Fibroblast of the aortic adventitia (primary cell): ENCODE measurements at places on chromosomes 1 and 21. TPM values are rescaled to one million over a fixed set of nuclear protein-coding genes. Genes with fewer than 3 reads are reported as not detected.

Gene LYPLAL1
- 15.4 and 40.6 TPM in 2 replicates for total RNA-seq

Gene NPR1
- 1.5 and 24.0 TPM in 2 replicates for total RNA-seq

Gene DHCR24
- 118 and 123 TPM in 2 replicates for total RNA-seq

Gene UBE4B
- 55.0 and 59.9 TPM in 2 replicates for total RNA-seq

Gene FAM72B
- total RNA-seq, result 2.8 and 5.6 TPM in 2 replicates

Gene OLFML2B
- total RNA-seq, result 12.0 and 14.5 TPM in 2 replicates

DNA sequence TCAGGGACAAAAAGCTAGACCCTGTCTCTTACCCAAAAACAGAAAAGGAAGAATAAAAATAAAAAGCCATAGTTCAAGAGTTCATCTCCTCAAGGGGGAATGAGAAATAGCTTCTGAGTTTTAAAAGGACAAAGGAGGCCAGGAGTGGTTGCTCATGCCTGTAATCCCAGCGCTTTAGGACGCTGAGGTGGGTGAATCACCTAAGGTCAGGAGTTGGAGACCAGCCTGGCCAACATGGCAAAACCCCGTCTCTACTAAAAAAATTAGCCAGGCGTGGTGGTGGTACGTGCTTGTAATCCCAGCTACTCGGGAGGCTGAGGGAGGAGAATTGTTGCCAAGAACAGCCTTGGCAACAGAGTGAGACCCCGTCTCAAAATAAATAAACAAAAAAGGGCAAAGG lies 38.6 kb upstream of the CPLANE2 start:
- DNase-seq, result no peak

DNA sequence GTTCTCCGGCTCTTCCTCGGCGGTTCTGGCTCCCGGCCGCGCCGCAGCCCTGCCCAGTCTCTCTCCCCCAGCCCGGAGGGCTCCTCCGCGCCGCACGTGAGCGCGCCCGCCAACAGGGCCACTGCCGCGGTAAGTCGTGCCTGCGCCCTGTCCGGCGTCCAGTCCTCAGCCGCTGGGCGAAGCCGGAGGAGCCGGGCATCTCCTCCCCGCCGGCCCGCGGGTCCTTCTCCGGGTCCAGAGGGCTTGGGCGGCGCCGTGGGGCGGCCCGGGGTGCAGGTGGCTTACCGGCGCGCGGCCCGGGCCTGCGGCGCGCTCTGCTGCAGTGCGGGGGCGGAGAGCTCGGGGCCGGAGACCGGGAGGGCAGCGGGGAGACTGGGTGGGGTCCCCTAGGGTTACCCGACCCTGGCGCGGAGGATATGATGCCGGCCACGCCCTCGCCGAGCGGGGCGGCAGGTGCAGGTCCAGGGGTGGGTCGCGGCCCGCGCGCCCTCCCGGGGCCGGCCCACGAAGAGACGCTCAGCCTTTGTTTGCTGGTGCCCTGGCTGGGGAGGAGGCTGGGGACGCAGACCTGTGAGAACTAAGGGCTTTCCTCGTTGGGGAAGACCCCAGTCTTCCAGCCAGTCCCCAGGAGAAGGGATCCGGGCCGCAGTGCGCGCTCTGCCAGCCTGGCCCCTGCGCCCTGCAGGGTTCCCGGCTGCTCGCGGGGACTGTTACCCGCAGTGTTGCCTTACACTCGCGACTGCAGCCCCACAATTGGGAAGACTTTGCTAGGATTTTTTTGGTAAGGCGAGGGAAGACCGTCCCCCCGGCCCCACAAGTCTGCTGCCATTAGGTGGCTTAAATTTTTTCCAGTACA lies at the start of gene DOP1B:
DOP1B (plus strand) TSS at position 10 of the 856 bp plus-strand sequence. CDS start 7,910 bp downstream, outside the sequence.
- DNase-seq, result no peak

DNA sequence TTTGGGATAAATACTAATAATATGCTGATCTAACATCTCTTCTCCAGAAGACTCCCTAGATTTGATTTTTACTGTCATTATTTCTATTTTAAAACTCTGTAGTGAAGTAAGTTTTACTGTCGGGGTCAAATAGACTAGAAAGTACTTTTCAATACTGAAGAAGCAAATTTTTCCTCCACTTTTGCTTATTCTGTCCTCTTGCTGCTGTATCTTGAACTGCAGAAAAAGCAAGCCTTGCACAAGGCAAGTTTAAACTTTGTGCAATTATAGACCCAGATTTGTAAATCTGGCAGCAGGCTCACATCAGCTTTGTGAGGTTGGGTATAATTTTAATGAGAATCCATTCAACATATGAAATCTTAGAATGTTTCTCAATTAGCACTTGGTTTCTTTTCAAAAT lies 151.1 kb upstream of the ETS2 start:
- DNase-seq, result no peak

GRCh38 chr21:33640697-33641351 lies 717 bp downstream of the CRYZL1 start:
- DNase-seq, result peak; percentile 40

DNA sequence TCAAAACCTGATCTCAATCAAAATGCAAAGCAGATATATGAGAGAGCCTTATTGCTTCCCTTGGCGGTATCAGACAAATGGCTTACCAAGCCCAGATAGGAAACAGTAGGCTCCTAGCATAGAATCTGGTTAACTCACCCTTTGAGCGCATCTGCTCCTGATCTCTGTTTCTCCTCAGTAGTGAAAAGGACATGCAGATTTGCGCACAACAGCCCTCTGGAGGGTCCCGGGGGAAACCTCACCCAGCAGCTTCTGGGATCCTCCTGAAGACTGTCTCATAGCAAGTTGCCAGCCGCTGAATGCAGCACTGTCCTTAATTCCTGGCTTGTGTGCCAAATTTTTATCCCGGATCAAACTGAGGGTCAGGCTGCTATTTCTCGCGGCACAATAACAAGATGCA lies 192.2 kb downstream of the FASLG start:
- no peak for DNase-seq

DNA sequence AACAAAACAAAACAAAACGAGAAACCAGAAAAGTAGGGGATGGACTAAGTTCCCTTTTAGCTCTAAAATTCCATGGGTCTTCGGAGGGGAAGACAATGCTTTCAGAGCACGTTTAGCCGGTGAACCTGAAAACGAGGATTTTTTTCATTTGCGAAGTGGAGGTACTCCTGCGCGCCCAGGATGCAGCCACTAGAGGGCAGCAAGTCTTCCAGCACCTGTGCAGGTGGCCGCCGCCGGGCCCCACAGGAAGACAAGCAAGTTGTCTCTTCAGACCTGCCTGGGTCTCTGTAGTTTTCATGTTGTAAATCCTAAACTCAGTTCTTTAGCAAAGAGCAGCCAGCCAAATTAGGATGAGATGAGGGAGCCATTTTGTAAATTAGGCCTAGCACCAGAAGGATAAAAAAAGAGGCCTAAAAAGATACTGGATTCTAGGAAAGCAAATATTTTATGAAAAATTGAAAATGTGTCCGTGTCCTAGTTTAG lies 17.7 kb upstream of the SNX27 start:
- peak; percentile 38 for DNase-seq

DNA sequence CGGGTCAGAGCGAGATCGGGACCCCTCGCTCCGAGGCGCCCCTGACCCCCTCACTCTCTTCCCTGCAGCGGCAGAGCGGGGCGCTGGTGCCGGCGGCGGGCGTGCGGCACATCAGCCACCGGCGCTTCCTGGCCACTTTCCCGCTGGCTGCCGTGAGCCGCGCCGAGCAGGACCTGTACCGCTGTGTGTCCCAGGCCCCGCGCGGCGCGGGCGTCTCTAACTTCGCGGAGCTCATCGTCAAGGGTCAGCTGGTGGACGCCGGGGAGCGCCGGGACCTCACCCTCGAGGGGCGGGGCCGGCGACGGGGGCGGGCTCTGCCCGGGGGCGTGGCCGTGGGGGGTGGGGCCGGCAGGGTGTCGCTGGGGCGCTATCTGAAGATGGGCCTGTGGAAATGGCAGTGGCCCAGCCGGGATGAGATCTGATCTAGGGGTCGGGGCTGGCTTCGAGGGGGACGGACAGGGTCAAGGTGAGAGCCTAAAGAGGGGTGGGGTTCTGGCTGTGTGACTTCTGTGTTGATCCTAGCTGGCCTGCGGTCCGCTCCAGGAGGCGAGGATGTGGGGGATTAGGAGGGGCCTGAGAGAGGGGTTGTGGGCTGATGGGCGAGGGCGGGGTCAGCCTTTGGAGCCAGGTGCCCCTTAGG lies 23.6 kb downstream of the PTPRU start:
- DNase-seq, result peak; percentile 10

- DNase-seq, result no peak
Observed at GRCh38 chr1:157315544-157315943, 177.3 kb upstream of the ETV3 start.

DNA sequence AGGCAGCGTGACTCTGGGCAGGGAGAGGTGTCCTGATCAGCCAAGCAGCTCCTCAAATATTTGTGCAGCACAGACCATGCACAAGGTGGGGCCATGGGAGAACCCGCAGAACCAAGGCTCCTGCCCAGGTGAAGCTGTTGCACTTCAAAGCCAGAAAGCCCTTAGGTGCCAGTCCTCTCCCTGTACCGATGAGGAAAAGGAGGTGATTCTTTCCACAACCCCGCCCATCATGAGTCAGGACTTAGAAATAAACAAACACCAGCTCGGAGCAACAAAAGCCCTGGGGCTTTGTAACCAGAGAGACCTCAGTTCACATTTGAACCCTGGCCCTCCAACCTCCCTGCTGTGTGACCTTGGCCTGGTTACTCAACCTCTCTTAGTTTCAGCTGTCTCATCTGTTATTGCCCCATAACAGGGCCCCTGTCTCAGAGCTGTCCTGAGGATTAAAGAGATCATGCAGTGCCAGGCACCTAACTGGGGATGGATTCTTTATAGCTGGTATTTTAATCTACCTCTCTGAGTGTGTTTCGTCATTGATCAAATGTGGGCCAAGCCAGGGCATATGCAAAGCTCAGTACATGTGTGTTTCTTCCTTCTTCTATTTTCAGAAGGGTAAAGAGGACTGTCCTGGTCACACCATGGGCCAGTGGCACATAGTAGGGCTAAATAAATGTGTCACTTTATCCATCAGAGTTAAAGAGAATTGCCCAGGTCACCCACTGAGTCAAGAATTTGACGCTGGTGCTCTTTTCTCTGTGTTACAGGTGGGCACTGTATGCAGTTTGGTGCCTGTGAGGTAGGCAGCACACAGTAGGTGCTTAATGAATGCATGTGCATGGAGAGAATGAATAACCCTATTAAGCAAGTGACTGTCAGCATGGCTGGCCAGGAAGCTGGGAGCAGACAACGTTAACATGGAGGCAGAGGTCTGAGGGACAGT lies 1.4 kb downstream of the LDLRAD1 start:
- peak; percentile 15 for DNase-seq

DNA sequence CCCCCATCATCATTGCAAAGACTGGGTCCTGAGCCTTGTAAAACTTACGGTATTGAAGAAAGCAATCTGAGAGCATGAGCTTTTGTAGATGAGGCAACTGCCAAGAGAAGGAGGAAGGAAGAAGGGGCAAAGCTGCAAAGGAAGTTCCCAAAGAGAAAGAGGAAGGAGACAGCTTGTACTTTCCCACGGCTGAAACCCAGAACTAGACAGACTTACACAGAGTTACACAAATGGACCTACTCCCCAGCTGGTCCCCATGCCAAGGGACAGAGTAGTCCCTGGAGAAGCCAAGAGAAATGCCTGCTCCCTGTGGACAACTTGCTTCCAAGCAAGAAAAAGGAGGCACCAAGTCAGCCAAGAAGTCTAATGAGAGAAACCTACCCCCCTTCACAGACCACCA lies 22.6 kb downstream of the SLC5A9 start:
- no peak for DNase-seq

DNA sequence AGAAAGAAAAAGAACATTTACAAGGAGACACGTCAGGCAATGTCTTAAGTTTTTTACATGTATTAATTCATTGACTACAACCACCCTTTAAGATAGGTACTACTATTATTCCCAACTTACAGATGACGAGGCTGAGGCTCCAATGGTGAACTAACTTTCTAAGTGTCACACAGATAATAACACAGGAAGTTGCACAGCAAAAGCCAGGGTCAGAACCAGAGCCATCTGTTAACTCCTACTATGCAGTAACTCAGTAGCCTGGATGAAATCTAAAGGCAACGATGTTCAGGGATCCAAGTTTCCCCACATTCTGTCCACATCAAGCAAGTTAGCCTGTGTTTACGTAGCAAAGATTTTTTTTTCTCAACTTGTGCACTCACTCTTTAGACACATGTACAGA lies 371.7 kb downstream of the PTPRC start:
- no peak for DNase-seq

DNA sequence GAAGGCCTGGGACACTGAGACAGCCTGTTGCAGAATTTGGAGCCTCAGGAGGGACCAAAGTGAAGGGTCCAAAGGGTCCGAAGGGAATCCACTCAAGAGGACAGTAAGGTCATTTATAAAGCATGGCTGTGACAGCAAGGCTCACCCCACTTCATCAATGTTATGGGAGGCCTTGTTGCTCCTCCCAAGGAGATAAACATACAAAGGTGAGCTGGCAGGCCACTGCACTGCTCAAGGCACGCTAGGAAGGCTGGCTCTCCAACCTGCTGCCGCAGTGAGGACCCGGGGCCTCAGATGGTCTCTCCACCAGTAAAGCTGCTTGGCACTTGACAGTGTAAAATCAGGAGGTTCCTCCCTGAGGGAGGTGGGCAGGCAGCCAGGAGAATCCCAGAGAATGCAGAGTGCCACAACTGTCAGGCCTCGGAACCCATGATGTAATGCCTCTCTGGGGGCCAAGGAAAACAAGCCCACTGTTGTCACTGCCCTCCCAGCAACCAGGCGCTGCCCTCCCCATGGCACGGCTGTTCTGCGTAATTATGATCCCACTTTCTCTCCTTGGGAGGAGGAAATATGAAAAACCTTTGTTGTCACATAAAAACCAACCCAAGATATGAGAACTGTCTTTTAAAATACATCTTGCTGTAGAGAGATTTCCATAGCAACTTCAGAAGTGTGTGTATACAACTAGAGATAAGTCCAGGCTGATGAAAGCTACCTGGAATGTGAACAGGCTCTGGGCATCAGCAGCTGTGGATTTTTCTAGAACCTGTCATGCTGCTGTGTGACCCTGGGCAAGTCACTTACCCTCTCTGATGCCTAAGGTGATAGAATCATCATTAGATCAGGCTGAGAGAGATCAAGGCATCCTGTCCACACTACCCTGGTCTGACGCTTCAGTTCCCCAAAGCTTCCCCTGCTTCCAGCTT lies 102.5 kb downstream of the KCNN3 start:
- DNase-seq, result peak; percentile 67
